D341Med (cell line): ENCODE measurements at places on chromosomes 11 and 22.

GRCh38 chr11:30422447-30423278, 99.8 kb downstream of the ARL14EP start:
- DNase-seq = no peak

DNA sequence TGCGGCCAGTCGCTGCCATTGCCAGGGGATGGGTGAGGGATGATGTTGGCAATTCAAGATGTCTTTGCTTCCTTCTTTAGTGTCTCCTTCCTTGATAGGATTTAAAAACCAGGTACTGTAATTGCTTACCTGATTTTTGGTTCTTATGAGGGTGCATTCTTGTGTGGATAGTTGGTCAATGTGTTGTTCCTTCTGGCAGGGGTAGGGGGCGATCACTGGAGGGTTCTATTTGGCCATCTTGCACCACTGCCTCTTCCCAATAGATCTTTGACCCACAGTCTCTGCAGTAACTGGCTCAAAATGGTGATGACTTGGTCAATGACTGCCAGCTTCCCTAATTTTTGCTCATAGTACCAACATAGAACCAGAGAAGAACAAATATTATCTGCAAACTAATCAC, 680.1 kb downstream of the DLG2 start:
- DNase-seq = no peak

DNA sequence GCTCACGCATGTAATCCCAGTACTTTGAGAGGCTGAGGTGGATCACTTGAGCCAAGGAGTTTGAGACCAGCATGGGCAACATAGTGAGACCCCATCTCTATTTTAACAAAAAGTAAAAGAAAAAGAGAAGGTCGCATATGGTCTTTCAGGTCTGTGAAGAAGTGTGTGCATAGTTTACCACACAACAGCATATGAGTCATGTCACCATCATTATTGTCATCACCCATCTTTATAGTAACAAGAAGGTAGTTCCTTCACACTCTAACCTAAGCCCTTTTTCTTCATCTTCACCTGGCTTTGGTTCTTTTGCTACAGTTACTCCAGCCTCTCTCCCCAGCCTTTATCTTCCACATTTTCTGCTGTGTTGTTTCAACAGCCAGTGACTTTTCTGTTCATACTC, 39.2 kb downstream of the PACS1 start:
- DNase-seq = no peak

DNA sequence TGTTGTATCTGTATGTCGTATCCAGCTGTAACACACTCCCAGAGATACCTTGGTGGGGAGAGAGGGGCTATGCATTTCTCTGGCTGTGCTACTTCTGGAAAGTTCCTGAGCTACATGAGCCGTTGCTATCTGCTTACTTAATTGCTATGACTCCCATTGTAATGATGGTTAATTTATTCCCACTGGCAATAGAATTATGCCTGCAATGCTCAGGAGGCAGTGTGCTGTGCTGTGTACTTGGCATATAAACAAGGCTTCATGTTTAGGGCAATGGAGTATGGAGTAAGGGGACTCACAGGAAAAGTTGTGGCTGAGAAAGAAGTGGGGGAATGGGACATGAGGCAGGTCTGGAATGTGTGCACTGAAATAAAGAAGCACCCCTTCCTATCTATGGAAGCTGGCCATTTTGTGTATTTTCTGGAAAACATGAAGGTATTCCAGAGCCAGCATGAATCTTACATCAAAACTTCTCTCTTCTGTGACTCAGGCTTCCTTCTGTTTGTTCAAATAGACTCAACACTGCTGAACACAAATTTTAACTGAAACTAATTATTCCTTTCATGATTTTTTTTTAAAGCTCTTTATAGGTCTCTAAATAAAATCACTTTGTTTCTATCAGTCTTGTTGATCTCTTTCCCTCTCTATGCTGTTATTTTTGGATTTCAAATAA, 40.6 kb downstream of the CD44 start:
- DNase-seq = no peak

- no peak for DNase-seq
Measured at GRCh38 chr11:130582981-130583380, 134.5 kb downstream of the ADAMTS15 start.

GRCh38 chr11:10793470-10794255, 15.1 kb downstream of the EIF4G2 start:
- no peak for DNase-seq

- DNase-seq = no peak
Measured at GRCh38 chr11:122642472-122642922, 13.0 kb upstream of the UBASH3B start.

DNA sequence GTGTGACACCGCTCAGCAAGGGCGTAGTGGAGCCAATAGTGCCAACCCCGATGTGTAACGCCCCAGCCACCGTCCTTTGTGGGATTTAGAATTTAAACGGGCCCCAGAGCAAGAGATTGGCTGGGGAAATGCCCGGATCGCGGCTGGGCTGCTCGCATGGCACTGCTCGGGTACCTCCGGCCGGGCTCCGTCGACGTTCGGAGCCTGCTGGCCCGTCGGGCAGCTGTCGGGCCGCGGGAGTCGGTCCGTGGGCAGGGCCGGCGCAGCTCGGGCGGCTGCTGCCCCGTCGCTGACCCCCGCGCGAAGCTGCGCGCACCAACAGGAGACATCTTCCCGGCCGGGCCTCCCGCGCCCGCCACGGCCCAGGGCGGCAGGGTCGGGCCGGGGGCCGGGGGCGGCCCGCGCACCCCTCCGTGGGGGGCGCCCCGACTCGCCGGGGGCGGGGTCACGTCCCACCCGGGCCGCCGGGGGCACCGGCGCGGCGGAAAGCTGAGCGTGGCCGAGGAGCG, 1.3 kb upstream of the KDM2A start:
- DNase-seq = no peak

DNA sequence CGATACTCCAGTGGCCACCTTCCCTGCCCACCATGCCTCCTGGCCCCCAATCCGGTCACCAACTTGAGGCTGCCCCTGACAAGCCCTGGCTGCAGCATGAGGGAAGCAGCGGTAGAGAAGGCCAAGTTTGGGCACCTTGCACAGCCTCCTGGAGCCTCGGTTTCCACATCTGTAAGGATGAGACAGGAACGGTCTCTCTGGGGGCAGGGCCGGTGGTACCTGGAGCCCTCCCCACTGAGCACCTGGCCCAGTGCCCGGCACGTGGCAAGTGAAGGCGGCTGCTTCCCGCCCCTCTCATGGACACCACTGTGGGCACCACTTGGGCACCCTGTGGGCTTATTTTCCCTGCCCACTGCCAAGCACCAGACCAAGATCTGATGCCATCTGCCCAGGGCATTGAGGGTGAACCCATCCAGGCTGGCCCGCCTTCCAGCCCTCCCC, 77.8 kb downstream of the CDKN1C start:
- DNase-seq = no peak

GRCh38 chr11:125519256-125519655, 23.2 kb upstream of the FEZ1 start:
- no peak for DNase-seq
